ENCODE measurements at places on chromosomes 12 and 14.

- no peak for DNase-seq
Observed at GRCh38 chr14:106038263-106038662, 511.9 kb downstream of the TMEM121 start.

- DNase-seq: no peak
Observed at GRCh38 chr12:52580496-52580895, 6.9 kb upstream of the KRT74 start.

DNA sequence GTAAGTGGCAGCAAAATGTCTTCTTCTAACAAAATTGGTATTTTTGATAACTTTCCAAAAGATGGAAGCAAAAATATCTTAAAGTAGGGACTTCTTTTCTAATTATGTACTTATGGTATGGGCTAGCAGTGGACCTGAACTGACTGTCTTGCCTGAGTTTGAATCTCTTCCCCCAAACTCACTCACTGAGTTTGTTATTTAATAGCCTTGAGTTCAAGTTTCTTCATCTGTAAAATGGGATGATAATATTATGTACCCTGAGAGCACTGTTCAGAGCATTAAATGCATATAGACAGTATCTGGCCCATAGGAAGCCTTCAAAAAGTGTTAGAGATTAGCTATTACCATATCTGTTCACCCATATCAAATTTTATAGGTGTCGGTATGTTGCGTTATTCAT lies 210.4 kb upstream of the NUDT4 start:
- no peak for DNase-seq

GRCh38 chr12:43861015-43861839 lies 25.3 kb downstream of the TMEM117 start:
- DNase-seq: no peak

GRCh38 chr12:12979731-12980259 lies 20.3 kb downstream of the HEBP1 start:
- DNase-seq: no peak

- DNase-seq: no peak
Observed at GRCh38 chr14:104087981-104088850, 2.7 kb downstream of the ASPG start.

- no peak for DNase-seq
Observed at GRCh38 chr12:58470266-58471010, 449.9 kb downstream of the LRIG3 start.

GRCh38 chr12:5063149-5063548 lies 19.5 kb downstream of the KCNA5 start:
- no peak for DNase-seq

DNA sequence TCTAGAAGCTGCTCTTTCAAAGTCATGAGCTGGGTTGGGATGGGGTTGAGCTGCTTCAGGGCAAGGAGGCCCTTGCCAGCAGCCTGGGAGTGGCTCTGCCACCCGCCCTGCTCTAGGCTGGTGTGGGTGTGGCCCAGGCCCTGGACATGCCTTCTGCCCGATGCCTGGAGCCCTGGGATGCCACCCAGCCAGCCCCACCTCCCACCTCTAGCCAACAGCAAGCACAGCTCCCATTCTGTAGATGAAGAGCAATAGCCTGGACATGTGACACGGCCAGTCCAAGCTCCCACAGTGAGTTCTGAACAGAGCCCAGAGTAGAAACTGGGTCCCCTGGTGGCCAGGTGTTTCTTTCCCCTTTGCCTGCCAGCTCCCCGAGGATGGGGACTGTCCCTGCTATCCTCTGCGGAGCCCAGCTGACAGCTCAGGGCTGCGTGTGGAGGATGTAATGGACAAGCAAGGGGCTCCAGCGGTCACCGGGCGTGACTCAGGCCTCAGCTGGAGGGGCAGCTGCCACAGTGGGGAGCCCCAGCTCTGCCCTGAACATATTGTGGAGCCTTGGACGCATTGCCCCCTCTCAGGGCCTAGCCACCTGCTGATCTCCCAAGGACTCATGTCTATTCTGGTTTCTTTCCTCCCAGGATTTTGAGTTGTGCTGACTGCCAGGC lies 165.2 kb downstream of the TSPAN9 start:
- DNase-seq: no peak

DNA sequence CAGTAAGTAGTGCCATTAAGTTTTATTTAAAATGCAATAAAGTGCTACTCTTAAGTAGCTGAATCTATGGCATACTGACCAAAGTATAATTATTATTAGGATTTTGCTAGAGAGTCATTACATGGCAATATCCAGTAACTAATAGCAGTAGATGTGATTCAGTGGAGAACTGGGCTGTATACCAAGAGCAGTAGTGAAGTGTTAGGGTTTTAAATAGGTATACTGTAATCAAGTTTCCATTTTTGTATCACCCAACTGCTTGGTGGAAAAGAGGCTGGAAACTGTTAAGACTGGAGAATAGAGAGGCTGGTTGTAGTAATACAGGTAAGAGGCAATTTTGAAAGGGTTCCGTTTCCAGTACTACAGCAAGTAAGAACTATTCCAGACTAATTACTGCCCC lies 13.3 kb upstream of the LLPH start:
- DNase-seq: no peak

GRCh38 chr12:116592731-116593130 lies 33.5 kb downstream of the MAP1LC3B2 start:
- DNase-seq: no peak

GRCh38 chr14:91241863-91242262 lies 2.6 kb downstream of the GPR68 start:
- DNase-seq: no peak

DNA sequence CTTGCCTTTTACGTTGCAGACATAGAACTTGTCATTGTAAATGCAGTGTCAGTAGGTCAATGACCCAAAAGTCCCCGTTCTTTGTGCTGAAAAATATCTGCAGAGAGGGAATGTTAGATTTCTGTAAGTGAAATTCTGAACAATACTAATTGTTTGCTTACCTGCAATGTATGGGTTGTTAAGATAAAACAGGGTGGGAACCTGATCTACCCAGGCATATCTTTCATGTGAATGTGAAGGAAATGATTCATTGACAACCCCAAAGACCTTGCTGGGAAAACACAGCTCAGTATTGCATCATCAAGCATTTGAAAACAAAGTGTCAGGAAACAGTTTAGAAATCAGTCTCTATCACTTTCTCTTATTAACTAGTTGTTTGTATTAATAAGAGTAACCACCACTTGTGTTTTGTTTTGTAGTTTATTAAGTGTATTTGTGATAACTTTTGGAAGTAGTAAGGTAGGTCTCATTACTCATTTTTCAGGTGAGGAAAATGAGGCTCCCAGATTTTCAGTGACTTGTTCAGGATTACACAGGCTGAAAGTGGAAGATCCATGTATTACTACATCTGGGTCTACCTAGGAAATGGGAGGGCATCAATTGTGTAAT lies 57.9 kb upstream of the SLC38A2 start:
- DNase-seq: no peak

DNA sequence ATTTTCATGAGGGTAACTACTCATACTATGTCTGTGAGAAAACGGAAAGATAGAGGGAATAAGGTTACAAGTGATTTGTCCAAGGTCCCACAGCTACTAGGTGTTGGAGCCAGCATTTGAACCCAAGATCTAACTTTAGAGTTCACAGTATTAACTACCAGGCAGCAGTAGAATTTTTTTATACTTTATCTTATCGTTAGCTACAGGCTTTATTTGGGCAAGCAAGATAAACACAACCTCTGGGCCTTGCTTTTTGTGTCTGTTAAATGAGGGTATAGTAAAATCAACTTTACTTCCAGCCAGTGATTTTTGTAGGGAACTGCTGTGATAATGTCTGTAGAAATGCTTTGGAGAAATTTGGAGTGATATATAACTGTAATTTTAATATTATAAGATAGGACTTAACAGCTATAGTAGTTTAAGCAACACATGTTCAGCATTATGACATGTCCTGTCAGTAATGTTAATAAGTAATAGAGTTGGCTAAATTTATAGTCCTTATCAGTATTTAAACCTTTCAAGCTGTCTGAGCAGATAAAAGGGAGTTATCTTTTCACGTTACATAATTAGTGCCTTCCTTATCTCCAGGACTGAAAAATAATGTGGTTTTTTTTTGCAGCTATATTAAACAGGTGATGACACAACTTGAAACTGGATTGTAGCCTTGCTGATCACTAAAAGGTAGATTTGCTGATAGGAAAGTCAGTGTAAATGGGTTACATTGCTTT lies 12.8 kb downstream of the LEMD3 start:
- no peak for DNase-seq

- DNase-seq: no peak
Observed at GRCh38 chr14:92122351-92122677, 545 bp downstream of the CPSF2 start.

DNA sequence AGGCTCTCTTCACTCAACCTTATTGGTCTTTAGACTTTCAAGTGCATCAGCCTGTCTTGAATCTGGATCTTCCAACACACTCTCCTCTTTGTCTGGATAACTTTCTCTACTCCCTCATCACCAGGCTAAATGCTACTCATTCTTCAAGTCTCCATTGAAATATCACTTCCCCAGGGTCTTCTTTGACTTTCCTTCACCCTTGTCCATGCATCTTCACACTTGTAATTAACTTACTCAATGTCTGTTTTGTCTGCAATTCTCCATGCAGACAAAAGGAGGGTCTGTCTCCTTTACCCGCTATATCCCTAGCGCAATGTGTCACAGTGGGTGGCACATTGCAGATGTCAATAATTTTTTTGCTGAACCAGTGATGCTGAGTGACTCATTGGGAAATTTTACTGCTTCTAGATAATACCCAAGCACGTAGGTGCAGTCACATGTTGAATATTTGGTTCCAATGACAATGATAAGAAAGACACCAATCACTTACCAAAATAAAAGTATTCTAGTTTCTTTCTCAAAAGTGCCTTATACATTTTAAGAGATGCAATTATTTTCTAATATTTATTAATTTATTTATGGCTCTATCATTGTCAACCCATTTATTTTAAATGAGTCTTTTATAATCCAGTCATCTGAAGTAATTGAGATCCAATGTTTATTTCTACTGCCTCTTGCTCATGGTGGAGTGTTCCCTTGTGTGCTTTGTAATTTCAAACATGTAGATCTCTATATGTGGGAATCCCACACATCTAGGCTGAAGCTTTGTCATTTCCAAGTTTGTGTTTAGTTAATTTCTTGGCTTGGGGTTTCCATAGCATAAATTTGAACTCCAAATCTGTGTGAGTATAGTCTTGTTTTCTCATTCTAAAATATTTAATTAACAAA lies 21.7 kb upstream of the RFC5 start:
- no peak for DNase-seq

GRCh38 chr12:119296535-119296934 lies 38.0 kb upstream of the CCDC60 start:
- DNase-seq: no peak

DNA sequence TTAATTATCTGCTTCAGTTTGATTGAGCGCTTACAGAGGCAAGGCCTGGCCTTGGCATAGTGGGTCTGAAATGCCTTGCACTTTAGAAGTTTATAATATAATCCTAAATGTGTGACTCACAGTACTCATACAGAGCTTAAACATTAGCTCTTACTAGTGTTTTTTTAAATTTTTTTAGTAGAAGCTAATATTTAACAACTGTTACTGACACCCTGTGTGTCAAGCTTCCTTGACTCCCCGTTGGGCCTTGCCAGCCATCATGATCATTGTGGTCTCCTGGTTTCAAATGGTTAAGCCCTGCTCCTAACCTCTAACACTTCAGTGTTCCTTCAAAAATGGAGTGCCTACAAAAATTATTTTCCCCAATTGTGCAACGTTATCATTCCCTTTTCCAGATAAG lies 126.9 kb downstream of the GALC start:
- no peak for DNase-seq

- no peak for DNase-seq
Observed at GRCh38 chr12:70059373-70059772, 183.9 kb upstream of the CNOT2 start.

Measured in stimulated activated CD8-positive, alpha-beta memory T cell treated with anti-CD3 and anti-CD28 coated beads, Interleukin-4, amount 100 ng/mL, for 48 hours (primary cell).